Activated CD4-positive, alpha-beta T cell treated with anti-CD3 and anti-CD28 coated beads, Interleukin-2, amount 10 ng/mL, durations not matched to agents 7 days and 5 days (primary cell): ENCODE measurements at places on chromosomes 6 and 20. TPM values are rescaled to one million over a fixed set of nuclear protein-coding genes. Genes with fewer than 3 reads are reported as not detected.
A peak's percentile ranks its signal among the peaks of the same experiment; 100 is the strongest.

DNA sequence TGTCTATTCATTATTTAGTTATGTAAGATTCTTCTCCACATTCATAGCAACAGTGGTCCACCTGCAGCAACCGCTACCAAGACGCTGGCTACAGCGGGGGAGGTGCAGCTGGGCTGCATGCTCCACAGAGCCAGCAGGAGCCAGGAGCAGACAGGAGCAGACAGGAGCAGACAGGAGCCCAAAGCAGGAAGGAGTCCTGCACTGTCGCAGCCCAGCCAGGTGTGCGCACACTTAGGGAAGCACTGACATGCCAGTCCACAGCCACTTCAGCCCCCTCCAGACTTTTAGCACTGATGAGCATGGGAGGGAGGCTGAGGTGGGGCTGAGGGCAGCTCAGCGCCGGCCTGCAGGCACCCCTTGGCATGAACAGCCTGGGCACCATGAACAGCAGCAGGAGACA, 19.6 kb downstream of the KIF16B start:
- no peak for DNase-seq

GRCh38 chr6:11196511-11197174, 35.8 kb downstream of the NEDD9 start:
- DNase-seq: no peak

Gene RAET1G
- not detected for total RNA-seq

Gene APCDD1L
- total RNA-seq: not detected

DNA sequence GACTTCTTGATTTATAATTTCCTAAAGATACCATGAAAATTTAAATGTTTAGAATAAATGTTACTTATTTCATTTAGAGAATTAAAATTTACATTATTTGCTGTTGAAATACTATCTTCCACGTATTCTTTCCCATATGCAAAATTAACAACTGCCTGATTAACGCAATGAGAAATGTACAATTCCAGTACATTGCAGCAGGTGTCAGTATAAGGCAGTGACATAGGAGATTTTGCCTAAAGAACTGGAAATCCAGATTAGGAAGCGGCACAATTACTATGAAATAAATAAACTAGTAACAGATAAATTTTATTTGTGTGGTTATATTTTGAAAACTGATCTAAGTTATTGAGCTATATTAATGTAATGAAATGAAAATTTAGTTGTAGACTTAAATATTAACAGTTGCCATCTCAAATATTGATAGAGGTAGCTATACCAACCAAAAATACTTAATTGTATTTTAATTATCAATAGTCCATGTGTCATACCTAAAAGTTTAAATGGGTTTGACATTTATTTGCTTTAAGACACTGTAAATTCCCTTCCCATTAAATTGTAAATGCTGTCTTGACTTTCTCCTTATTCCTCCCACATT, 300.2 kb downstream of the UTRN start:
- peak; percentile 31 for DNase-seq

Gene SLC25A27
- not detected for total RNA-seq

- DNase-seq: peak; percentile 70
Observed at GRCh38 chr20:62795023-62795761, 1.1 kb upstream of the MRGBP start.

- peak; percentile 84 for DNase-seq
Observed at GRCh38 chr6:11381801-11382513, 149.5 kb upstream of the NEDD9 start.

GRCh38 chr6:94894300-94894699, 683.0 kb upstream of the MANEA start:
- no peak for DNase-seq

DNA sequence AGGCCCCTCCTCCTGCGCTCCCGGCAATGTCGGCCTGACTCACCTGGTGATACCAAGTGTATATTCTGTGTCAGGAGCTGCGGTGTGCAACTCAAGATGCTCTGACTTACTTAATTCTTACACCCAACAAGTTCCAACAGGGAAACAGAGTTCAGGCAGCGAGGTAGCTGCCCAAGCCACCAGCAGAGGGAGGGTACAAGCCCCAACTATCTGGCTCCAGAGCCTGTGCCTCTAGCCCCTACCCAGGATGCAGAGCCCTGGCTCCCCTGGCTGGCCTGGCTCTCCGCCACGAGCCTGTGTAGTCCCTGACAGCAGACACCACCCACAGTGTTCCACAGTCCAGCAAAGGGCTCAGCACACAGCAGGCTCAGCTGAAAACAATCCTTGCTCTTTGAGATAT, 34.9 kb downstream of the C20orf203 start:
- DNase-seq: no peak

GRCh38 chr6:16388488-16388887, 150.1 kb downstream of the GMPR start:
- no peak for DNase-seq

- no peak for DNase-seq
Observed at GRCh38 chr6:149055195-149055899, 262.2 kb upstream of the TAB2 start.

Gene SRMS
- not detected for total RNA-seq

Gene LY6G6C
- not detected for total RNA-seq

GRCh38 chr6:68427630-68428029, 207.5 kb upstream of the ADGRB3 start:
- no peak for DNase-seq

DNA sequence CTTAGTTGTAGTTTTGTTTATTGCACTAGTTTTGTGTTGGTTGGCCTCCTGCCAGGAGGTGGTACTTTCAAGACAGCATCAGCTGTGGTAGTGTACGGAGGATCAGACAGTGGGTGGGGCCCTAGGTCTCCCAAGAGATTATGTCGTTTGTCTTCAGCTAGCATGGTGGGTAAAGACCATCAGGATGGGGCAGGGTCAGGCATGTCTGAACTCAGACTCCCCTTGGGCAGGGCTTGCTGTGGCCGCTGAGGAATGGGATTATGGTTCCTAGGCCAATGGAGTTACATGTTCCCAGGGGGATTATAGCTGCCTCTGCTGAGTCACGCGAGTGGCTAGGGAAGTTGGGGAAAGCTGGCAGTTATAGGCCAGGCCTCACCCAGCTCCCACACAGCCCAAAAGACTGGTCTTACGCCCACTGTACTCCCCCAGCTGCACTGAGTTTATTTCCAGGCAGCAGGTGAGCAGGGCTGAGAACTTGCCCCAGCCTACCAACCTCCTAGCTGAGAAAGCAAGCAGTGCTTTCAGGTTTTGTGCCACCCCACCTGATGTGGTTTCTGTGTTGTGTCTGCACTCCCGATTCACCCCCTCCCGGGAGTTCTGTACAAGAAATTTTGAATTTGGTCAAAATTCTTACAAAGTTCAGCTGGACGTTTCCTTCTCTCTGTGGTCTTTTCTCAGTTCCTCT, 24.7 kb downstream of the ZSCAN31 start:
- no peak for DNase-seq

DNA sequence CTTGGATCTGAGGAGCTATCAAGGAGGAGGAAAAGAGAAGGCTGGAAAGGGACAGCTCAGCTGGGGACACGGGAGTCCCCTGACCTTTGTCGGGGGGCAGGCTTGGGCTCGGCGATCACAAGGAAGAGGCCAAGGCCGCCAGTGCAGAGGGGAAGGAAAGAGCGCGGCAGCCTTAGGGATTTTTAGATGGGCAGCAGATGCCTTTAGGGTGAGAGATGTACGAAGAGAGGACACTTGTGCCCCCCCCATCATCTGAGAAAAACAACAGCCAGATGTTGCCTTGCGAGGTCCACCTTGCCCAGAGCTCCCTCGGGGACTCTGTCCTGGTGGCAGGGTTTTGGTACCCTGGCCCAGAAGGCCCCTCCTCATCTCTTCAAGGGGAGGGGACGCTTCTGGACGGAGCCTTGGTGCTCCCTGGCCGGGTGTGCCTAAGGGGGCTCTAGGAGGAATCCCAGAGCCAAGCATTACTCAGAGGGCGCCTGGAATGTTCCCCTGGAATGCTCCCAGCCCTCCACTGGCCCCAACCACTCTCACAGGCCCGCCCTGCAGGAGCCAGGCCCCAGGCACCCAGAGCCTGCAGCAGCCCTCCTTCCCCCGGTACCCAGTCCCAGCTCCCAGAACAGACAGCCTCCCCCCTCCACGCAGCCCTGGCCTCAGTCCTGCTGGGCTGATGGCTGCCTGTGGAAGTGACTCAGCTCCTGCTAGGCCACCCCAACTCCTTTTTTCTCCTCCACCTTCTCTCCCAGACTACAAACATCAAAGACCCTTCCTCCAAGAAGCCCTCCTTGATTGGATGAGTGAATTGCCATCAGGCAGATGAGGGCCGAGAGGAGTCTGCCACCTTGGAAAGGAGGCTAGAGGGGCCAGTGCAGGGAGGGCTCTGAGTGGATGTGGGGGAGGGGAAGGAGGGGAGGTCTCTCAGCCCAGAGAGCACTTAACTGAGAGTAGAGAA, 1.8 kb downstream of the ADAM33 start:
- DNase-seq: no peak

GRCh38 chr6:38695227-38695900, 7.6 kb downstream of the GLO1 start:
- no peak for DNase-seq

DNA sequence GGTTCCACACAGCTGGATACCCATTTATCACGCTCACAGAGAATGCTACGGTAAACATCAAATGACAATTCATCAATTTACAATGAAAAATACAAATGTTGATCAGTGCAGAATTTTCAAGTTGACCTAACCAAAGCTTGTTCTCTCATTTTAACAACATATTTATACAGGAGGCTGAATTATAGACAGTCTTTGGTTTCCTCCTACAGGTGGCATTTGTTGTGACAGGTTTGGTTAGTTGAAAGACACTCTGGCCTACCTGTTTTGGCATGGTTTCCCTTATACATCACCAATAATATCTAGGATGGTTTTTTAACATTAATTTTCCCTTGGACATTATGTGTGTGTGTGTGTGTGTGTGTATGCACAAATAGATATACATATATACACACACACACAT, 642.5 kb upstream of the MMS22L start:
- no peak for DNase-seq

GRCh38 chr6:4914420-4915159, 89.2 kb downstream of the RPP40 start:
- DNase-seq: no peak

Gene KCNK15
- total RNA-seq: not detected

GRCh38 chr6:157385482-157385881, 4.5 kb downstream of the ZDHHC14 start:
- no peak for DNase-seq

- DNase-seq: no peak
Observed at GRCh38 chr6:21523652-21524051, 69.9 kb upstream of the SOX4 start.

DNA sequence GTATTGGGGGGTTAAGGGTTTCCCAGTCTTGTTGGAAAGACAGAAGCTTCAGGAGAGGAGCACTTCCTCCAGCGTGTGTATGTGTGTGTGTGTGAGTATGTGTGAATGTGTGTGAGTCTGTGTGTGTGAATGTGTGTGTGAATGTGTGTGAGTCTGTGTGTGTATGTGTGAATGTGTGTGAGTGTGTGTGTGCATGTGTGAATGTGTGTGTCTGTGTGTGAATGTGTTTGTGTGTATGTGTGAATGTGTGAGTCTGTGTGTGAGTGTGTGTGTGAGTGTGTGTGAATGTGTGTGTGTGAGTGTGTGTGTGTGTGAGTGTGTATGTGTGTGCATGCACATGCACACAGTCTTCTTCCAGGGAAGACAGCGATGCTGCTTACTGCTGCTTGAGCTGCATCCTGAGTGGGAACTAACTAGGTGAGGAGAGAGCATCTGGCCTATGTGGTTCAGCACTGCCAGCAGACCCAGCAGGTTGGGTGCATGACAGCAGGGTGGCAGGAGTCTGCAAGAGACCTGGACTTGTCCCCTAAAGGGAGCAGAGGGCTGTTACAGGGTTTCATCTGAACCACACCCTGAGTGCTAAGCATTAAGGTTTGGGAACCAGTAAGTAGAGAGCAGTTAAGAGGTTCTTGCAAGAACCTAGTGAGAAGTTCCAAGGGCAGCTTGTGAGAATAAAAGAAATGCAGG, 22.7 kb upstream of the CCND3 start:
- DNase-seq: no peak

DNA sequence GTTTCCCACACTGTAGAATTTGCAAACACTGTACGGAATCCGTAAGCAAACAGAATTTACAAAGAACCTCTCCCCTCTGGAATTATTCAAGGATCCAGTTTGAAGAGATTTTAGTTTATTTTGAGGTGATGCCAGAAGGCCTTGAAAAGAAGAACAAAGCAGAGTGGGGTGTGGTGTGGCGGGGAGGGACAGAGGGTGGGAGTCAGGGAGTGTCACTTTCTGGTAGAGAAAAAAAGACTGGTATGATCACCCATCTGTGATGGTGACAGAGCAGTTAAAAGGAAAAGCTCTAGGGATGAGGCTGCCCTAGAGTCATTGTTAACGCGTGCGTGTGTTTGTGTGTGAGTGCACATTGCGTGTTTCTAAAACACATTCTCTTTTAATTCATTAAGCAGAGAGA, 97.0 kb upstream of the F13A1 start:
- no peak for DNase-seq

GRCh38 chr6:105200133-105200730, 20.4 kb upstream of the POPDC3 start:
- DNase-seq: no peak

DNA sequence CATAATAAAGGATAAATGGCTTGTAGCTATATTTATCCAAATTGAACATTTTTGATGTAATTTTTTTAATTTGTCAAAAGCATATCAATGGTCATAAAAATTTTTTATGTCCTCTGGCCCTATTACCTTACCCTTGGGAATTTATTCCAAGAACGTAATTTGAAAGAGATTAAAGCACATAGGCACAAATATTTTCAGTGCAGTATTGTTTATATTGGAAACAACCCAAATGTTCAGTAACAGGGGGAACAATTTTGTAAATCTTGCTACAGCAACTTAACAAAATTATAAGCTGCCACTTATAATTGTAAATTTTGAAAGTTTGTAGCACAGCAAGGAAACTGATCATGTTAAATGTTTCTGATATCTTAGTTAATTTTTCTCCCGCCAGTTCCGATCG, 142.4 kb downstream of the MTHFD1L start:
- DNase-seq: no peak

Gene SHLD1
- 13.8 TPM for total RNA-seq
